ENCODE measurements at places on chromosomes 11 and 22.
A peak's percentile ranks its signal among the peaks of the same experiment; 100 is the strongest.

DNA sequence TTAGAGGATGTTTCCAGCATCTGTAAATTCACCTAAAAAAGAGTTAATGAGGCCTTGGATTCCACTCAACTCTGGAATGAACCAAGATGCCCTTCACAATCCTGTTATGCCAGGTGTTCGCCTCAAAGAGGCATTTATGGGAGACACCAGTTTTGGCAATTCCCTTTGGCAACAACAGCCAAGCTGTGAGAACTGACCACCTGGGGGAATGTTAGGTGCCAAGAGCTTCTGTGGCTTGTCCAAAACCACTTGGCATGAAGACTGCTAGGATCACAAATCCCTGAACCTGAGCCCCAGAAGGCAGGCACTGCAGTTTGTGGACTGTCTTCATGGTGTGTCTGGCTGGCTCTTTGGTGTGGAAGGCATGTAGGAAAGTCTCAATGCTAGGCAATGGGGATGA is 164.4 kb upstream of the BDNF start:
- no peak for DNase-seq

- DNase-seq = no peak
Observed at GRCh38 chr11:94297985-94298576, 6.3 kb upstream of the IZUMO1R start.

DNA sequence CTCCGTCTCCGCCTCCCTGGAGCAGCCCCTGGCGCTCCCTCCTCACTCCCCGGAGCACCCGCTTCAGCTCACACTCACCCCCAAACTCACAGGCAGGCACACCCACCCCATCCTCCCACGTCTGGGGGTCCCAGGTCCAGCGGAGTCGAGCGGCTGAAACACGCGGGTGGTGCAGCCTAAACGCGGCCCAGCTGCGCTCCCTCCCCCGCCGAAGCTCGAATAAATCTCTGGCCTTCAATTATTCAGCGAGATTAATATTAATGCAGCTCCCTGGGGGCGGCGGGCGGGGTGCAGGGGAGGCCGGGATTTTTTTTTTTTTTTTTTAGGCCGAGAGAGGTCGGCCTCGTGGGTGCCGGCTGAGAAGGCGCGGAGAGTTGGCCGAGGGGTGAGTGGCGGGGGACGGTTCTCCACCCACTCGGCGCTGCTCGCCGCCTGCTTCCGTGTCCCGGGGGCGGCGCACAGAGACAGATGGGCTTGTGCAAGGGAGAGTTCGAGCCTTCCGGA is 524 bp upstream of the SLC1A2 start:
- no peak for DNase-seq

DNA sequence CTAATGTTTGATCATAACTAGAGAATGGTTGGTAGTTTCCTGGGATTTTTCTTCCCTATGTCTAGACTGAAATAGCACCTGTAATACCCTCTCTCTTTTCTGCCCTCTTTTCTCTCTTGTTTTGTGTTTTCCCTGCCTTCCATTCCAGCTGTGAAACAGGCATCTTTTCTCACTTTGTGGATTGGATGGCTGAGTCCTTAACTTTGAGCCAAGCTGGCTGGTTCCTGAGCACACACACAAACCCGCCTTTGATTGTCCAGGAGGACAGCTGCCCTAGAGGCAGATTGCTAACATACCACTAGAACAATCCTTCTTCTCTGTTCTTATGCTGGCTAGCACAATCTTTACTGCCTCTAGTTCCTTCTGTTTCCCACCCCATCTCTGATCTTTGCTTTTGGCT is 17.7 kb downstream of the CTNND1 start:
- DNase-seq = no peak

DNA sequence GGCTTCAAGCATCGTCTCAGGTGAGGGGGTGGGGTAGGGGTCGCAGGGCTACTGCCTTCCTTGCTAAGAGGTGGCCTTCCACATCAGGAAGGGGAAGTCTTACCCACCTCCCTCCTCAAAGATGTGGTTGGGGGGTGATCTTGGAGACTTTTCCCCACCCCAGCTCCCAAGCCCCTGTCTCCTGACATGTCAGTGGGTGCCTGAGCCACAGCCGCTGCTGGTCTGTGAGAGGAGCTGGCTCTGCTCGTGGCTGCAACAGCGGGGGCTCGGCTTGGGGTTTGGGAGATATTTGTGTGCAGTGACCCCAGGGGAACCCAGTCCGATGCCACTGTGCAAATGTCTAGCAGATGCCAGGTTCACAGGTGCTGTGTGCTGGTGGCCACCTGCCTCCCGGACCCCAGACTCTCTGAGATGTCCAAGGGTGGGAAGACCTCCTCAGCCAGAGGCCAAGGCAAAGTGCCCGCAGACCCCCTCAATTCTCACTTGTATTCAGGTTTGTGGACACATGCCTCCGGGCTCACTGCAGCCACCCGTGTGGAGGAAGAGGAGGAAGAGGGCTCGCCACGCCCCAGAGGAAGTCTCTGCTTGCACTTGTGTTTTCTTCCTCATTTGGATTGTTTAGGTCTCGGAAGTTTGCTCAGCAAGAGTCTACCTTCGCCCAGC is 1.9 kb downstream of the KCNQ1 start:
- DNase-seq = no peak

GRCh38 chr22:35957589-35957988 is 71.0 kb downstream of the RBFOX2 start:
- no peak for DNase-seq

DNA sequence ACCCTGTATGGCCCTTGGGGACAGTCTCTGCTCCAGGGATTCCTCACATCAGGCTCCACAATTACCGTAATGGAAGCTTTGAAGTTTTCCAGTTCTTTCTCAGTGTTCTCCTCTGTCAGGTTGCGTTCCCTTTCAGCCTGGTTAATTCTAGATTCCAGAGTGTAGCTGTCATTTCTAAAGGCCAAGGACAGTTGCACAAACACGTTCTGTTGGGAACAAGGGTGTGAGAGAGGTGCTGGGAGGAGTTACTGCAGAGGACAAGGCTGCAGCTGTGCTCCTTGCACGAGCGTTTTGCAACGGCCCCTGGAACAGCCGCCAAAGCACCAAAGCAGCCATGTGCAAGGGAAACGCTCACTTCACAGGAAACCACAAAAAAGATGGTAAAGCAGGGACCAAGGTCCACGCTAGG is 35.9 kb upstream of the LYVE1 start:
- no peak for DNase-seq

GRCh38 chr11:47950396-47950795 is 30.0 kb upstream of the PTPRJ start:
- peak; percentile 11 for DNase-seq

GRCh38 chr22:50628543-50629134 is 687 bp upstream of the ARSA start:
- no peak for DNase-seq

DNA sequence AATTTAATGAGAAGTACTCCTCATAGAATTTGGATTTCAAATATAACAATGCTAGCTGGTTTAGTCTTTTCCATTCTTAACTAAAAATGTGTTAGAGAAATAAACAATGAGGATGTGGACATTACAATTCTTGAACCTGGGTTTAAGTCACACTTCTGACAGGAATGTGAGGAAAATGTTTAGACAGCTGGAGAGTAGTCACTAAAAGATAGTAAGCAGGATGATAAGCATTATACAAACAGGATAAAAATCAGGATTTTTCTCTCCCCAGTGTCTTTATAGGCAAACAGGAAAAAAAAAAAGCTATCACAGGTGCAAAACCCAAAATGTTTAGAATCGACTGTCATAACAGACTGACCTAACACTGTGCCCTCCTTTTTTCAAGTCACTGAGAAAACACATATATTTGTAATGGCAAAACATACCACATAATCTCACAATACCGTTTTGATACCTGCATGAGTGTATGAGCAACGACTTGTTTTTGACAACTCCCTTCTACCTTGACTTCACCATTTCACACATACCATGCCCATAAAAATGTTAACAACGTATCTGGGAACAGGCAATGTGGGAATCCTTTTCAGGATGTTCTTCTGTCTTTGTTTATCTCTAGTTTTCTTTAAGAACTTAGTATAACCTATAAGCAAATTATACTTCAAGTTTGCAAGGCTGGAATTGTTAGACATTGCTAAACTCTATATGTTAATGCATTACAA is 242.0 kb downstream of the SBF2 start:
- DNase-seq = no peak

- DNase-seq = no peak
Observed at GRCh38 chr11:123384116-123384515, 46.0 kb upstream of the GRAMD1B start.

DNA sequence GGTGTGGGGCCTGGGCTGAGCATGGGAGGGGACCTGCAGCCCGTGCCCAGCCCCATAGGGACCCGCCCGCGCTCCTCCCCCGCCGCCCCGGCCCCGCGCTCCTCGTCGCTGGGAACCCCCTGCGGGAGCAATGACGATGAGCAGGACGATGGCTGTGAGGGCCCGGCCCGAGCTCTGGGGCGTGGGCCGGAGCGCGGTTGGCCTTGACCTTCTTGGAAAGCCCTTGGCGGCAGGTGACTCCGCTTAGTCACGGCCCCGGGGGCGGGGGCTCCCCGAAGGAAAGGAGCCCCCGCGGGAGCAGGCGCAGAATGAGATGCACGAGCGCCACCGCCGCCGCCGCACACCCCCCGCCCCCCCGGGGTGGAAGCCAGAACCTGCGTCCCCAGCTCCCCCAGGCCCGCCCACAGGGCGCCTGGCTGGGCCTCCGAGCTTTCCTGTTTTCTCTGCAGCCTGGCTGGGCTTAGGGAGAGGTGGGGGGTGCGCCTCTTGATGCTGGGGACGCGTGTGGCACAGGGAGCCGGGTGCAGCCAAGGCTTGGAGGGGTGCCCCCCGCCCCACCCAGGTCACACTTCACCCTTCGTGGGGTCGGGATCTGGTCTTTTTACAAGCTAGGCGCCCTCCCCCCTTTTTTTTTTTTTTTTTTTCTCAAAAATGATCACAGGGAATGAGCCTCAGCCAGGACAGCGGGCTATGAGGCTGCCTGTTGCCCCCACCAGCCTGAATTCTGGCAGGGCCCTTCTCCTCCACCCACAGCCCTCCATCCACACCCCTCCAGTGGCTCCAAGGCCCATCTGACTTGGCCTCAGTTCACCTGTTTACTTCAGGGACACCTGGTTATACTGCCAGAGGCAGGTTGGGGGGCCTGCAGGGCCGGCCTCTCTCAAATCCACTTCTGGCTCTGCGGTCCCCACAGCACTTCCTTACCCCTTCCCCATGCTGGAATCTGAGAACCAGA is 17.9 kb downstream of the CRELD2 start:
- peak; percentile 86 for DNase-seq

DNA sequence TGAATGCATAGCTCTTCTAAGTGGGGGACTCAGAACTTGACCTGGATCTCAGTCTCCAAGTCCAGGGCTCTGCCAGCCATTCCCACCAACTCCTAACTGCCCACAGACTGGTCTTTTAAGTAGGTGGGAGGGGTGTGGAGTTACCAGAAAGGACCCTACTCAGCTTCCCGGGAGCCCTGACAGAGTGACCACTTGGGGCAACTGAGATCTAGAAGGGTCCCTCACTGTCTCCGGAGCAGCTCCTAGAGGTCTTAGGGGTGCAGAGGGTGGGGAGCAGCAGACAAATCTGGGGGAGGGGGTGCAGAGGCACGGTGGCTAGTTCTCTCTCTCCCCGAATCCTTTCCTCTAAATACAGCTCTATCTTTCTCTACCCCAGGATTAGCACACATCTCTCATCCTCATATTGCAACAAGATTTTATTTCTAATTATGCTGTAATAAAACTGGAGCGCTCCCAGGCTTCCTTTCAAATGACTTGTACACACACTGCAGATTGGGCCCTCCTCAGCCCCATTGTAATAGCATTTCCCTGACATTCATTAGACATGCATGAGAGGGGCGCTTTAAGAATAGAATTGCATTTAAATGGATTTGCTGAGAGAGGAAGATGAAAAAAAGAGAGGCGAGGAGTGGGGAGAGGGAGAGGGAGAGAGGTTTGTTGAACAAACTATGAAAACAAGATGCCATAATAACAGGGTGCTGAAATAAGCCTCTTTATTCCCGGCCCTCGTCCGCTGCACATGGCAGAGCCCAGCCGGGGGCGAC is 219.0 kb downstream of the CEP164 start:
- no peak for DNase-seq

DNA sequence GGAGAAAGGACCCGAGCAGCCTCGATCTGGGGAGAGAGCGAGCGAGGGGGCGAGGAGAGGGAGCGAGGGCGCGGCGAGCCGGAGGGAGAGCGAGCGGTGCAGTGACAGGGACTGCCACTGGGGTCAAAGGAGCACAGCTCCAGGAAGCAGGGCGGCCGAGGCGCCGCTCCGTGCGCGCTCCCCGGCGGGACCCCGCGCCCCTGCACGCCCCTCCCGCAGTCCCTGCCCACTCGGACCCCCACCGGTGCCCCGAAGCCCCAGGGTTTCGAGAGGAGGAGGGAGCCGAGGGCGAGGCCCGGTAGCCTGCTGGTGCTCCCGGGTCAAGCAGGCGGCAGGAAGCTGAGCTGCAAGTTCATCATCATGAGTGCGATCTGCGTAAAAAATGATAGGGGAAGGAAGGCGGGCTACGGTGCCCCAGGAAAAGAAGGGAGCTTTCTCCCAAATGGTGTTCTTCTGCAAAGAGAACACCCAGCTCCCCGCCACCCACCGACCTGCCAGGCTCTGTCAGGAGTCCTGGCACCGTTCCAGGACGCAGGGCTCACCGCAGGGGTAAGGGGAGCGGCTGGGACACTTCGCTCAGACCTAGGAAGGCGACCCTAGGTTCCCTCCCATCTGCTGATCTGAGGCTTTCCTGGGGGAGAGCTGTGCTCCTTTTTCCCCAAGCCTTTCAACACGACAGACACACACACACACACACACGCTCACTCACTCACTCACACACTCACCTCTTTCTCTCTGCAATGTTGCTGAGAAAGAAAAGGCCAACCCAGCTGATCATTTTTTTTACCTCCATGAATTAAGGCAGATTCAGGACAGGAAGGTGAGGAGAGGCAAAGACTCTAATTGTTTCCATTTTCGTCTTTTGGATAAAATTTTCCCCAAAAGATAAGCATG is at the start of gene MPPED2:
Gene MPPED2 (minus strand): TSS at position 103 of the 894 bp plus-strand sequence. CDS start 5,980 bp downstream, outside the sequence.
- DNase-seq = no peak

- DNase-seq = no peak
Observed at GRCh38 chr11:123410218-123410549, 19.9 kb upstream of the GRAMD1B start.

- no peak for DNase-seq
Observed at GRCh38 chr22:46180370-46181137, 30.2 kb downstream of the PPARA start.

- DNase-seq = no peak
Observed at GRCh38 chr11:27660171-27660570, 40.1 kb downstream of the BDNF start.

DNA sequence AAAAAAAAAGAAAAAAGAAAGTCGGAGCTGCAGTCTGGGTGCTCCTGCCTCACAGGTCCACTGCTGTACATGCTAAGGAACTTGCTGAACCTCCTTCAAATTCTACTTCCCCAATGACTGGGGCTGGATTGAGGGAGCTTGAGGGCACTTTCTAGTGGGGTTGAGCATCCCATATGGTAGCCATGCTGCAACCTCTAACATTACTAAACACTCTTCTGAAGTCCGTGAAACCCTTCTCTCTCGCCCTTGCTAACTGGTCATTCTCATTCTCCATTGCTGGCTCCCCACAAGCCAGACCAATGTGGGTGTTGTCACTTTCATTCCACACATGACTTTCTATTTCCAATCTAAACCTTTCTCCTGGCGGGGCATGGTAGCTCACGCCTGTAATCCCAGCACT is 1.2 kb downstream of the ESS2 start:
- no peak for DNase-seq

- no peak for DNase-seq
Observed at GRCh38 chr11:65417702-65418430, 4.7 kb upstream of the NEAT1 start.
